ENCODE measurements at places on chromosomes 6 and 20. TPM values are rescaled to one million over a fixed set of nuclear protein-coding genes. Genes with fewer than 3 reads are reported as not detected.

DNA sequence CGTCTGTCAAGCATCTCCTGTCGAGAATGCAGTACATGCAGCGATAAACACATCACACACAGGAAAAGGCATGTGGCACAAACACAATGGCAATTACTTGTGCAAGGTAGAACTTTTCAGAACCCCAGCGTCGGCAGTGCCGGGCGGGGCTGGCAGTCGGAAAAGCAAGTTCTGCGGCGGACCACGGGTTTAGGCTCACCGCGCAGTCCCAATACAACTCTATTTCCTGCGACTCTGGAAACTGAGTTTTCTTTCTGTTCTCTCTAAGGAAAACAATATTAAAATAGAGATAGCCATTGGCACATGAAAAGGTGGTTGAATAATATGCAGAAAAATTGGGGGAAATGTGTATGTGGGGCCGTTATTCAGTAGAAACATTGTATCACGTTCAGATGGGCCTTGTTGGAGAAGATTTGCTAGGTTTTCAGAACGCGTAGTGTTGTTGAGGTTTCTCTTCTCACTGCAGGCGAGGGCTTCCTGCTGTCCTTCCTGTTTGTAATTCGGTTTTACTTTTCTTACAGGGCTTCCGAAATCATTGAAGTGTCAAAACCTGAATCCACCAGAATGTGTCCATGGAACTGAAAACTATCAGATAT is 369.5 kb downstream of the THBS2 start:
- DNase-seq: no peak

DNA sequence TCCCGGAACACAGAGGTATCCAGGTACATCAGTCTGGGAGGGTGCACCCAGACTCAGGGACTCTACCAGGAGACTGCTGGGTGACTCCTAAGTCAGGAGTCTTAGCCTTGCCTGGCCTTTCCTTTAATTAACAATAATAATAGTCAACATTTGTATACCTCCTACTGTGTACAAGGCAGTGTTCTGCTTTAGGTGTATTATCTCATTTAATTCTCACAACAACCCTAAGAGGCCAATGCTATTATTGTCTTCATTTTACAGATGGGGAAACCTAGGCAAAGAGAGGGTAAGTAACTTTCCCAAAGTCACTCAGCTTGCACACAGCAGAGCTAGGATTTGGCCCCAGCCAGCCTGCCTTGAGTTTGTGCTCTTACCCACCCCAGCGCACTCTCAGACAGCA is 39.6 kb downstream of the MRPL14 start:
- no peak for DNase-seq

- no peak for DNase-seq
Measured at GRCh38 chr20:32215147-32215546, 7.5 kb downstream of the POFUT1 start.

The SLC18B1 gene
- 3.9 TPM for total RNA-seq

GRCh38 chr6:82882363-82883023 is 183.1 kb downstream of the UBE3D start:
- DNase-seq: no peak

DNA sequence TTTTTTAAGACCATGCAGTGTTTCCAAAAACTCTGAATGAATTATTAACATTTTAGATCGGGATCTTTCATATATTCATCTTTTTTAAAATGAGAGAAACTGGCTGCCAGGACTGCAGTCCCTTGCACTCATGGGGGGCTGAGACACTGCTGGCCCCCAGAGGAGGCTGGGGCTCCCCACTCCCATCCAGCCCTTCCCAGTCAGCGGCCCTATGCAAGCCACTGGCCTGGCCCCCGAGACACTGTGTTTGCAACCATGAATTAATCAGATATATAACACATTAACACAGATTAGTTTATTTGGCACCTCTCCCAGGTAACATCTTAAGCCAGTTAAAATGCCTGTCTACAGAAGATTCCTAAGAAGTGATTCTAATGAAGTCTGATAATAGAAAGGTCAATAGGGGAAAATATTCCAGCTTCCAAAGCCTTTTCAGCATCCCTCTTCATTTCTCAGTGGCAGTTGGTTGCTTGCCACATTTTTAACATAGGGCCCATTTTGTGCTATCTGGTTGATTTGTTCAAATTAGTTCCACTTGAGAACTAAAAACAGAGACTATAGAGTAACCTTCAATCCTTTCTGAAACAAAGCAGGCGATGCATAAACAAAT is 184.4 kb upstream of the FBXL4 start:
- no peak for DNase-seq

The RFX6 gene
- total RNA-seq: not detected

DNA sequence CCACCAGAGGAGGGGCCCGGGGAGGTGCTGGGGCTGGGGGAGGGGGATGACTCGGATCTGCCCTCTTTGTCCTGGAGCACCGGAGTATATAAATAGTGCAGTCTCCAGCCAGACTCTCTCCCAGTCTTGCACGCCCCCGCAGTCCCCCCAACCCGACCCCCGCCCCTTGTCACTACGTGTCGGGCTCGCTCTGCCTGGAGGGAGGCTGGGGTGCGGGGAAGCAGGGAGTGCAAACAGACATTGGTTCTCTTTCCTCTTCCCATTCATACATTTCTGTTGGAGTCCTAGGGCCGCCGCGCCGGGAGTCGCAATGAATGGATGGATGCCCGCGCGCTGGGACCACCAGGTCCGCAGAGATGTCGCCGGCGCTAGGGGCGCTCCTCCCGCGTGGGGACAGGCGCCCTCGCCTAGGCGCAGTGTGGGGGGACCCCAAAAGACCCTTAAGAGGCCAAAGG is 179.3 kb downstream of the TBXT start:
- DNase-seq: no peak

The SIRPD gene
- total RNA-seq: not detected

DNA sequence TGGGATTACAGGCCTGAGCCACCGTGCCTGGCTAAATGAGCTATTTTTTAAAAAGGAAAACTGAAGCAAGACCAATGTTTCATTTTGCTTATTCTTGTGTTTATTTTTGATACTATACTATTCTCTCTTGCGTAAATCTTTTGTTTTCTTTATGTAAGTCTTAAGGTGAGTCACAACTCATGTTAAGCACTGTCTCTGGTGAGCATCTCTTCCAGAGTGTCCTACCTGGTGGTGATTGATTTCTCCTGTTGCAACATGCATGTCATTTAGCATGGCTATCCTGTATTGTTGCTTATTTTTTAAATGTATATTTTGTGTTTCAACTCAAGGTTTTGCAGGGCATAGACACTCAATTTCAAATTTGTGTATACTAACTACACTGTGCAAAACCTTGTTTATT is 336.0 kb downstream of the RFPL4B start:
- DNase-seq: no peak

GRCh38 chr6:33207552-33208090 is 679 bp upstream of the RING1 start:
- no peak for DNase-seq

DNA sequence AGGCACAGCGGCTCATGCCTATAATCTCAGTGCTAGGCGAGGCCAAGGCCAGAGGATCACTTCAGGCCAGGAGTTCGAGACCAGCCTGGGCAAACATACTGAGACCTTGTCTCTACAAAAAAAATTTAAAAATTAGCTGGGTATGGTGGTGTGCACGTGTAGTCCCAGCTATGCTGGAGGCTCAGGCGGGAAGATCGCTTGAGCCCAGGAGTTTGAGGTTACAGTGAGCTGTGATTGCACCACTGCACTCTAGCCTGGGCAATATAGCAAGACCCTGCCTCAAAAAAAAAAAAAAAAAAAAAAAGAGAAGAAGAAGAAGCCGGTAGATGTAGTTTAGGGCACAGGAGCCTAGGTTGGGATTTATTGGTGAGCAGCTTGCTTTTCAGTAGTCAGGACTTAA is 20.7 kb downstream of the MTHFD1L start:
- peak; percentile 16 for DNase-seq

- DNase-seq: no peak
Measured at GRCh38 chr6:80179695-80180094, 73.2 kb downstream of the BCKDHB start.

The LSM2 gene
- total RNA-seq: 28.8 TPM

GRCh38 chr6:107574856-107575255 is 84.9 kb downstream of the SOBP start:
- no peak for DNase-seq

The PPP1R3D gene
- total RNA-seq: 6.9 TPM

DNA sequence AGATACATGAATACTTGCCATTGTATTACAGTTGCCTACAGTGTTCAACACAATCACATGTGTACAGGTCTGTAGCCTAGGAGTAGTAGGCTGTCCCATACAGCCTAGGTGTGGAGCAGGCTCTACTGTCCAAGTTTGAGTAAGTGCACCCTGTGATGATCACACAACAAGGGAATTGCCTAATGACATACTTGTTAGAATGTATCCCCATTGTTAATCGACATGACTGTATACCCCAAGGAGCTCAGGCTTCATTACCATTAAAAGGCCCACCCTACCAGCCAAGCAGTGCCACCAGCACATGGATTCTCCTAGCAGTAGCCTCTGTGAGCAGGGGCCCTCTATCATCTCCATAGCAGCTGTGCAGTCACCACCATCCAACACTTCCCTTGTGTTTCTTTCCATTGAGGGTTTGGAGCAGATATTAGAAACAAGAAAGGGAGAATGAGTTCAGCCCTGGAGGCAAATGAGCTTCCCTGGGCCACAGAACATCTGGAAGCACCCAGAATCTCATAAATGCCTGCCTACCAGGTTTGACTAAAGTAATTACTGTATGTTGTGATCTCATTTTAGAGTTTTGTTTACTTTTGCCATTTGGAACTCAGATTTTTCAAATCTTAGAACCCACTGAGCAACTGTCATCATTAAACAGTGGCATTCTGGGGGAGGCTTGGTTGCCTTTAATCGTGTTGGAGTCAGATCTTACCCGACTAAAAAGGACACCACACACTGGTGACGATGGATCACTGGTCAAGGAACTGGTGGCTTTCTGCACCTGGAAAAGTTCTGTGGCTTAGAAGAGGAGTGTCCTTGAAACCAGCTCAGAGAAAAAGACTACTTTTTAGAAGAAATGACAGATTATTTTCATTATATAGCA is 104.9 kb downstream of the TULP4 start:
- no peak for DNase-seq

GRCh38 chr6:139370283-139370998 is 4.0 kb downstream of the CITED2 start:
- no peak for DNase-seq

The DZANK1 gene
- total RNA-seq: 0.83 TPM

Measured in right atrium auricular region (tissue), 2 donors.